ENCODE measurements at places on chromosomes 4 and X.

GRCh38 chr4:182604161-182604622 is 313.0 kb downstream of the DCTD start:
- no peak for DNase-seq

GRCh38 chrX:137198040-137198439 is 164.2 kb upstream of the GPR101 start:
- no peak for DNase-seq

DNA sequence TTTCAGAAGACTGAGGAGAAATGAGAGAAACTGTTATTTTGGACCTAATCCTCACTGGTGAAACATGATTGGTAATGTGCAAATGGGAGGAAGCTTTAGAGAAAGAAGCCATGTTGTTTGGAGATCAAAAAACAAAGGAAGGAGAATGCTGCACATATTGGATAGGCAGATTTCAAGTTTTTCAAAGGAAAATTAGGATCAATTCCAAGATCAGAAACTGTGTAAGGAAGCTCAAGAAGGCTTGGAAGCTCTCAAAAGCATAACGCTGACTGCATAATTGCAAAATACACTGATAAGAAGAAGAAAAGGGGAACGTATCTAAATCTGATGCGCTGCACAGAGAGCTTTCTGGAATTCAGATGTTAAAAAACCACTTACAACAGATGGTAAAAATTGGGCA is 34.6 kb downstream of the KLHL15 start:
- no peak for DNase-seq

- DNase-seq: no peak
Measured at GRCh38 chr4:168900080-168900479, 110.0 kb downstream of the CBR4 start.

GRCh38 chr4:109803924-109804571 is 2.2 kb upstream of the CFI start:
- DNase-seq: no peak

GRCh38 chr4:102675141-102675540 is 85.6 kb downstream of the MANBA start:
- DNase-seq: no peak

DNA sequence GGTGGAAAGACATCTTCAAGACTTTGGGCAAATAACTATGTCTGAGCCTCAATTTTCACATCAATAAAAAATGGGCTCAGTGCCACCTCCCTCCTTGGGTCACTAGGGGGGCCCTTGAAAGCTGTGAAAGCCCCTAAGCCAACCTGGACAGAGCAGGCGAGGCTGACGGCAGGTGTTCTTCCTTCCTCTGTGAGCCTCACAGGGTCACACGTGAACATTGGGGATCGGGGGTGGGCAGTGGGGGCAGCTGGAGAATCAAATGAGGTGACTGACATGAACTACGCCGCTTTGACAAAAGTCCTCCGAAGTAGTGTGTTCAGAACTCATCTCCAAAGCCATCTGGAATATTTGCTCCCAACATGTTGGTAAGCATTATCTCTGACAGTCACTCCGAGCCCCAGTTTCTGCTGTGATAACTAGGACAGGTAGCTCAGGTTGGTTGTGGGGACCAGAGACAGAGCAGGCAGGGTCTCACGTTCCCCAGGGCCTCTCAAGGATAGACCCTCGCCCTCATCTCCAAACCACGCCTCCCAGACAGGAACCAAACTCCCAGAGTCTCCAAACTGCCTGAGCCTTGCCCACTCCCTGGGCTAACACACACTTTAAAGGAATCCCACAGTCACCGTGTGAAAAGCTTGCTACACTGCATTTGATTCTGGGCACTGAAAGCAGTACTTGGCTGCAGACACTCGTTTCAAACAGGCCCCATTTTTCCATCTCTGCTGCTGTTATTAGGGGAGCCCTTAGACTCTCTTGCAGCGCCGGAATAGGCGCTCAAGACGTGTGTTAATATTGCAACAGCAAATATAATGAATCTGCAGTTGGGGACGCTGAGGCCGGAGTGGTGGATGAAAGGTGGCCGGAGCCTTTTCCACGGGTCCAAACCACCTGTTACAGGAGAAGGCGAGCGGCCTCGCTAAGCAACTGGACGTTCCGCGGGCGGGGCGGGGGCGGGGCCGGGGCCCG is 717 bp upstream of the WFS1 start:
- no peak for DNase-seq

GRCh38 chr4:2288051-2288541 is 26.2 kb upstream of the MXD4 start:
- DNase-seq: no peak

DNA sequence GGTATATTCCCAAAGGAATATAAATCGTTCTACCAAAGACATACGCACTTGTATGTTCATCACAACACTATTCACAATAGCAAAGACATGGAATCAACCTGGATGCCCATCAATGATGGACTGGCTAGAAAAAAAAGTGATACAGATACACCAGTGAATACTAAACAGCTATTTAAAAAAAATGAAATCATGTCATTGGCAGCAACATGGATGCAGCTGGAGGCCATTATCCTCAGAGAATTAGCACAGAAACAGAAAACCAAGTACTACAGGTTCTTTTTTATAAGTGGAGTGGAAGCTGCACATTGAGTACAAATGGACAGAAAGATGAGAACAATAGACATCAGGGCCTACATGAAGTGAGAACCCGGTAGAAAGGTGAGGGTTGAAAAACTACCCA is 81.4 kb downstream of the ANTXR2 start:
- no peak for DNase-seq

DNA sequence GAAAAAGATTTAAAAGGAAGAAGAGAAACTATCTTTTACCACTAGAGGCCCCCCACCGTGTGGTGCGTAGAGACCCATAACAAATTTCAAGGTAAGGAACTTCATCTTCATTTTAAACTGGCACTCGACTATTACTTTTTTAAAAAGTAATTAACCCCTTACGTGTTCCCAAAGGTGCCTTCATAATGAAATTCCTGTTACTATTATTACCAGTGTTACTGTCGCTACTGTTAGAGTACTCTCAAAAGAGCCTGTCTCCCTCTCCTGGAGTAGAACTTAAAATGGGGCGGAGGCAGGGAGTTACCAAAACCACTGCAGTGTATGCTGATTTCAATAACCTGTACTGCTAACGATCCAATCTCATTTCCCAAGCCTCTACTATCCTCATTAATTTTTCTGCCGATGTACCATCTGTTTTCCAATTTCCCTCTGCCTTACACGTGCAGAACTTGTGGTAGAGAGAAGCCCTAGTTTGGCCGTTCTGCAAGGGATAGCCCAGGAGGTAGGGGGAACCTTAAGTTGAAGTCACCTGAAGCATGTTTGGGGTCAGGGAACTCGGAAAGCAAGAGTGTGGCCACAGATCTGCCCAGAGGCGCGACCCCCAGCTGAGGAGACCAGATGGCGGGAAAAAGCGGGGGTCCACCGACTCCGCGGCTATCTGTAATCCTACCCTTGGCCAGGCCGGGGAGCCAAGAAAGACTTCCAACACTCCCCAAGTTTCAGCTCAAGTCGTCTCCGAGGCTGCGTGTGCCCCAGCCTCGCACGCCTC is 720 bp upstream of the STK26 start:
- no peak for DNase-seq

DNA sequence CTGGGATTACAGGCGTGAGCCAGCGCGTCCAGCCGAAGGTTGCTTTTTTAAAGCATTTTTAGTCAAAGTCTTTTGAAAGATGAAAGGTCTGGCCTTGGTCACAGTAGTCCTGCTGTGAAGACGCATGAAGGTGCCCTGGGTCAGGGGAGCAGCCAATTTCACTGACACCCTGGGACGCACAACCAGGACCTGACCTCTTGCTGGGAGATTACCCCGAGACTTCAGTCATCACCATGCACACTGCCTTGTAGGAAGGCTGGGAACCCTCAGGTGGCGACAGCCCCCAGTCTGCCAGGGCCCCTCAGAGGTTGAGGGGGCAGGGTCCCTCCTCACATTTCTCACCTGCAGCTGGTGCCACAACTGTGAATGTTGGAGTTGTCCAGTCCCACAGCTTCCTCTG is 53.2 kb downstream of the CPLX1 start:
- DNase-seq: no peak

DNA sequence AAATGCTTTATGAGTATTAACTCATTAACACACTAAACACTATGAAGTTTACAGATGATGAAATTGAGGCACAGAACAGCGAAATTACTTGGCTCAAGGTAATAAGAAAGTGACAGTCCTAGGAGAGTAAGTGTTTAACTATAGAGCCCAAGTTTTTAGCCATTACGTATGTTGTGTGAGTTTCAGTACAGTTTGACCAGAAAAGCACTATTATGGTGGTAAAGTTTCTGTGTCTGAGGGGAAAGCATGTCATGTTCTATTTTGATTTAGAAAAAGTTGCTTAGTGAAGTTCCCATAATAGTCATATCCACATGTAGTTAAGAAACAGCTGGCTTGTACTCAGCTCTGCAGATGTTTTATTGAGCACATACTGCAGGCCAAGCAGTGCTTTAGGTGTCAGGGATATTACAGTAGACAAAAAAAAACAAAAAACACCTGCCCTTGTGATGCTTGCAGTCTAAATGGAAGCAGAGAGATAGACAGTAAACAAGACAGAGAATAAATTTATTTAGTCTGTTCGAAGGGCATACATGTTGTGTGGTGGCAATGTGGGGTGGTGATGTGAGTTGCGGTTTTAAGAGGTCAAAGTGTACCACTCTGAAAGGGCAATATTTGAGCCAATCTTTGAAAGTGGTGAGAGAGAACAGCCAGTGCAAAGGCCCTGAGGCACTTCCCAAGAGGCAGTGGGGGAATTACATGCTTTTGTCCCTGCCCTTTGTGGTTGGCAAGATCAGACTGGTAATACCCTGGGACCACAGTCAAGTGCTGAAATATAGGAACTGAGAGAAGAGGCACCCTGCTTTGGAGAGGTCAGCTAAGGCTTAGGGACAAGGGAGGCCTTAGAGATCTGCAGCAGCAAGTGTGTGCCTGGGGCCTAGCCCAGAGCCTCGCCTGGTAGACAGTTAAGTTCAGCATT is 6.2 kb downstream of the TMEM131L start:
- DNase-seq: no peak

DNA sequence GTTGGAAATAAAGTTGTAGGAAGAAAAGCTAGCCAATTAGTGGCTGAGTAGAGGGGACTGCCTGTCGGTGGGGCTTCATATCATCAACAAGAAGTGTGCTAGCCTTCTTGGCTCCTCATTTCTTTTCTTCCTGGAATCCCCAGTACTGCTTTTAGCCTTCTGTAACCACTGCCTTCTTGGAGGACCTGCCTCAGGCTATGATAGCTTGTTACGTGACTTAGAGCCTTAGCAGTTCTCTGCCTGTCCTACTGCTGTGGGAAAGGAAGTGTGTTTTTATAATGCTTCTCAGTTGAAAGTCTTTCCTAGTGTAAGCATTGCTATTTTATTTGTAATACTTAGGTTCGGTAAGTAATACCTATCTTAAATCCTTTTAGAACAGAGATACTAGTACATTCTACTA is 61.9 kb downstream of the LARP1B start:
- DNase-seq: no peak

GRCh38 chr4:110075083-110075738 is 123.2 kb downstream of the ELOVL6 start:
- DNase-seq: no peak

DNA sequence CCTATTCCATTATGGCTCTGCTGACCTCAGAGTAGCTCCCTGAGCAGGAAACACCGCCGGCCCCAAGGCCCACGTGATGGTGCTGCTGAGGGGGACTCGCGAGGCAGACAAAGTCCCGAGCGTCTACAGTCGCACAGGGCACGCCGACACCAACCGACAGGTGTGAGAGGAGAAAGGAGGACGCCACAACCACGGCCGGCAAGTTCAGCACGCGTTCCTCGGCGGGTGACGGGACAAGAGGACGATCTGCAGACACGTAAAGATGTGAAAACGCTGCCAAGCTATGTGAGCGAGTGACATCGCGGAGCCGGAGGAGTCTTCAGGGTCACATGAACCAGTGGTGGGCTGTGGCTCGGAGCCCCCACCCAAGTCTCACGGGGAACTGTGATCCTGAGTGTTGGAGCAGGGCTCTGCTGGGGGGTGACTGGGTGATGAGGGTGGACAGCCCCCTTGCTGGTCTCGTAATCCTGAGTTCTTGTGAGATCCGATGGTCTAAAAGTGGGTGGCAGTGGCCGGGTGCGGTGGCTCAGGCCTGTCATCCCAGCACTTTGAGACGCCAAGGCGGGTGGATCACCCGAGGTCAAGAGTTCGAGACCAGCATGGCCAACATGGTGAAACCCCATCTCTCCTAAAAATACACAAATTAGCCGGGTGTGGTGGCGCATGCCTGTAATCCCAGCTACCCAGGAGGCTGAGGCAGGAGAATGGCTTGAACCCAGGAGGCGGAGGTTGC is 34.0 kb downstream of the PPP2R3B start:
- DNase-seq: no peak

GRCh38 chr4:143768007-143768591 is 67.6 kb upstream of the FREM3 start:
- no peak for DNase-seq

DNA sequence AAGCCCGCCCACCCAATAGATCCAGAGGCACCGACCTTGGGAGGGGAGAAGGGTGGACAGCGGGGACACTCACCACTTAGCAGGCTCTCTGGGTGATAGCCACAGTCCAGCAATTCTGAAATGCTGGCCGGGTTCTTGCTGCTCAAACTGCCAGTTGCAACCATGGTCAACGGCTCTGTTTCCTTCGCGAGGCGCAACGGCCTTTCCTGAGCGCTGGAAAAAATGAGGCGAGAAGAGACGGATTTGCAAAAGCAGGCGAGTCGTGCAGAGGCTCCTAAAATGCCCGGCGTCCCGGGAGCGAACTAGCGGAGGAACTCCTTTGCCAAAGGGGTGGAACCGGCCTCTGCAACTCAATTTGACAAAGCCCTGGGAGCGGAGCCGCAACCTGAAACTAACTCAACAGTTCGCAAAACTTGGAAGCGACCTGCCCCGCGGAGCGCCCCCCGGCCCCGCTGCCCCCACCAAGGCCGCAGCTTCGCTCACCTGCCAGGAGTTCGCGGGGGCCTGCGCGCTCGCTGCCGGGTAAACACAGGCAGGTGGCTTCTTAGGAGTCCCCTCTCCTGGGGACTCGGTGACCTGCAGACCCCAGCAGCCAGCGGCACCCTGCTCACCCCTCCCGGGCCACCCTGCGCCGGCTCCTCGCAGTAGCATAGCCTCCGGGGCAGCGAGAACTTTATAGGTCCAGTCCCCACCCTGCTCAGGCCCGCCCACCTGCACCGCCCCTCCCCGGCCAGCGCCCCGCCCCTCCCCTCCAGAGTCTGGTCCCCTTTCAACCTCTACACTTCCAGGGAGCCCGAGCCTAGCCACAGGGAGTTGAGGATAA is at the start of gene DDIT4L:
DDIT4L (minus strand) TSS at position 649 of the 823 bp plus-strand sequence; CDS start at position 164, 485 bp downstream.
- no peak for DNase-seq

- DNase-seq: no peak
Measured at GRCh38 chr4:152992027-152992426, 55.9 kb downstream of the FHDC1 start.

Data from stimulated activated CD8-positive, alpha-beta memory T cell treated with anti-CD3 and anti-CD28 coated beads, Interleukin-4, amount 100 ng/mL, for 4 hours (primary cell).